ENCODE measurements at places on chromosomes 12 and 14.

GRCh38 chr14:78857974-78858373 is 687.8 kb downstream of the NRXN3 start:
- no peak for DNase-seq

GRCh38 chr14:70784886-70785285 is 24.4 kb downstream of the MAP3K9 start:
- DNase-seq = no peak

- DNase-seq = no peak
Measured at GRCh38 chr12:98408681-98409080, 106.7 kb upstream of the TMPO start.

DNA sequence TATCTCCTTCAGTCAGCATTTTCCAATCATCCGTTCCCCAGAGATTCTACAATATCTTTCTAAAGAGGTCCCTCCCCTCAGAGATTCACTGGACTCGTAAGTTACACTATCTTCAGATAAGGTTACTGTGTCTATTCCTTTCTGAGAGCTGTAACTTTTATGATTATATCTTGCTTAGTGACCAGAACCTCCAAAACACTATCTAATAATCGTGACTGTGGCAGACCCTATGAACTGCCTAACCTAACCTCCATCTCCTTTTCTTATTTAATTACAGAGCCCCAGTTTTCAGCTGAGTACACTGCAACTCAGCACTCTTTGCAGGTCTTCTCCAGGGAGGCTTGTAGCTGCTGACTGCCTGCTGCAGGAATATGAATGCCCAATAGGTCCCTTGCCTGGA is 38.5 kb upstream of the CHGA start:
- DNase-seq = no peak

GRCh38 chr12:66409195-66409871 is 107.0 kb downstream of the HELB start:
- no peak for DNase-seq

DNA sequence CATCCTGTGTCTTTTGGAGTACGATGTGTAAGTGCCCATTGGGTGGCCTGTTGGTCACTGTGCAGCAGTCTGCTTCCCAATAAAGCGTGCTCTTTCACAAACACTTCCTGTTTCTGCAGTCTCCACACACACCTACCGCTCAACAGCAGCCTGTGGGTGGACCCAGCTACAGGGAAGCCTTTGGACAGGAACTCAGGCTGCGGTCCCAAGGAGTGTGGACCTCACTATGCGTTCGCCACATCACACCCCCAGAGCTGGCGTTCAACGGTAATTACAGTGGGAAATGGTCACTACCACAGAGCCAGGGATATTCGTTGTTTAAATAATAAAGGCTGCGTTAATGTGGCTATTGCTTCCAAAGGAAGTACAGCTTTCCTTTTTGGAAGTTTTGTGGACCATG is 16.2 kb downstream of the PSMC1 start:
- DNase-seq = no peak

DNA sequence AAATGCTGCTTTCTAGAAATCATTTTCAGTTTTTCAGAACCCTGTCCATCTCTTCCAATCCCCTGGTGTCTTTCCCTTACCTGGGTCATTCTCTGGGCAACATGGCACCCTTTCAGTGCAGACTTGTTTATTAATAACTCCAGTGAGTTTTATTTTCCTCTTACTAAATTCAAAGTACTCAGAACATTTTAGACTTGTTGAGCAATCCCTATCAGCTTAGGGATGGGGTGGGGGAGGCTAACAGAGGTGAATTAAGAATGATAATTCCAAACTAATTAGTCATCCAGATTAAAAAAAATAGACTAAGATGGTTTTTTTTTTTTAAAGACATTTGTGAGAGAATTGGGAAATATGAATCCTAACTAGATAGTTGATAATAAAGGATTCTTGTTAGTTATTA is 10.7 kb downstream of the GPRC5A start:
- DNase-seq = no peak

DNA sequence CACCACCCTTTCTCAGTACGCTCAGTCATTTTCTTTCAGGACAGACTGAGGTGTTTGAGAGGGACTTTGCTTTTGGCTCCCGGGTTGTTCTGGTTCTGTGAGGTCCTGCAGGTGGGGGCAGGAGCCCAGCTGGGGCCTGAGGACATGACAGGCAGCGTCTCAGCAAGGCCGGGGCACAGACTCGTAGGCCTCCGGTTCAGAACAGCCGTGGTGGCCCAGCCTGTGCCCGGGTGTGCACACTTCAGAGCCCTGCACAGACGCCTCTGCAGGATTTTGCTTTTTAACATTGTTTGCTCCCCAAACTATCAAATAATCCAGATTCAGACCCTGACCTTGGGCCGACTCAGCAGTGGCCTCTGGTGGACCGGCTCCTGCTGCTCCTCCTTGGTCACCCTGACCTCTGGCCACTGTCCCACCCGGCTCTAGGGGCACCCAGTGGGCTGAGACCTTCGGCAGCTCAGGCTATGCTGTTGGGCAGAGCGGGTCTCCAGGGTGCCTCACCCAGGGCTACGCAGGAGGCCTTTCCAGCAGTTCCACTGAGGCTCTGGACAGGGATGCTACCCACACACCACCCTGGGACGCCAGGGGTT is 65.2 kb downstream of the ADGRD1 start:
- no peak for DNase-seq

DNA sequence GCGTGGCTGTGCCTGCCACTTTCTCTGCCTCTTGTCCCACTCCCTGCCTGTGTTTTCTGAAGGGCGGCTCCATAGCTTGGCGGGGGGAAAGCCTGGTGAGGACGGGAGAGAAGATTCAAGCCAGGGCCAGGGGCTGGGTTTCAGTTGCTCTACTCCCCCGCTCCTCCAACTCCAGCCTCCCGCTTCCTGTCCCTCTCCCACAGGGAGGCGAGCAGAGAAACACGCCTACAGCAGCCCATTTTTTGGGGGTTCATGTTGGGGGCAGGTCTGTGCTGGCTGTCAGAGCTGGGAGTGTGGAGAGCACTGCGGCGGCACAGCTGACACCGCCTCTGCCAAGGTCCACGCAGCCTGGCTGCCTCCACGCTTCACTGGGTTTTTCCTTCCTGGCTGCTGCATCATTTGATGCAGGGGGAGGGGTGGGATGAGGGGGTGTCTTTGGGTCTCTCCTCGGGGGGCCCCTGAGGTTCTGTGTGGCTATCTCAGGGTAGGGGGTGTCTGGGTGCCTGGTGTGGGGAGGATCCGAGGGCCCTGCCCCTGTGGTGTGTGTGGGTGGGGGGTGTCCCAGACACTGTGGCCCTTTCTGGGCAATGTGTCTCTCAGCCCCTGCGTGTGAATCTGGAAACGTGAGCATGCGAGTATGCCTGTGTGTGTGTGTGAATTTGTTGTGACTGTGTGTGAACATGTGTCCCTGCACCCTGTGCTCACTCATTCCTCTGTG is 10.7 kb upstream of the KRT80 start:
- no peak for DNase-seq

GRCh38 chr14:81849714-81850113 is 316.1 kb upstream of the SEL1L start:
- no peak for DNase-seq

DNA sequence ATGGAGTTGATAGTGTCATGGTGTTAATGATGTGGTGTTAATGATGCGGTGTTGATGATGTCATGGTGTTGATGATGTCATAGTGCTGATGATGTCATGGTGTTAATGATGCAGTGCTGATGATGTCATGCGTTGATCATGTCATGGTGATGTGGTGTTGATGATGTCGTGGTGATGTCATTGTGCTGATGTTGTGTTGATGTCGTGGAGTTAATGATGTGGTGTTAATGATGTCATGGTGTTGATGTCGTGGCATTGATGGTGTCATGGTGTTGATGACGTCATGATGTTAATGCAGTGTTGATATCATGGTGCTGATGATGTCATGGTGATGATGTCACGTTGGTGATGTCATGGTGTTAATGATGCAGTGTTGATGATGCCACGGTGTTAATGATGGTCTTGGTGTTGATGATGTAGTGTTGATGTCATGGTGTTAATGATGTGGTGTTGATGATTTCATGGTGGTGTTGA is 49.1 kb upstream of the RIMBP2 start:
- DNase-seq = no peak

GRCh38 chr12:116980083-116980482 is 69.3 kb downstream of the FBXW8 start:
- no peak for DNase-seq

DNA sequence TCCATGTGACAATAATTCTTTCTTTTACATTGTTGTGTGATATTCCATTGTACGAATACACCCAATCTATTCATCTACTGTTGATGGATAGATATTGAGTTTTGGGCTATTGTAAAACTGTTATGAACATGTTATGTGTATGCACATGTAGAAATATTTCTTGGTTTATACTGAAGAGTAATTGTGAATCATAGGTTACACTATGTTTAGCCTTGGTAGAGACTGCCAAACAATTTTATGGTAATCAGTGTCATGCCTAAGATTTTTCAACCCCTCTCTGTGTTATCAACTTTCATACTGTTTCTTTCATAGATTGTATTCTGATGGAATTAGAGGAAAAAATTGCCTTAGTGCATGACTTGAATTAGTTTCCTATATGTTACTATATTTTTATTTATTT is 39.5 kb downstream of the FRMD6 start:
- DNase-seq = no peak

DNA sequence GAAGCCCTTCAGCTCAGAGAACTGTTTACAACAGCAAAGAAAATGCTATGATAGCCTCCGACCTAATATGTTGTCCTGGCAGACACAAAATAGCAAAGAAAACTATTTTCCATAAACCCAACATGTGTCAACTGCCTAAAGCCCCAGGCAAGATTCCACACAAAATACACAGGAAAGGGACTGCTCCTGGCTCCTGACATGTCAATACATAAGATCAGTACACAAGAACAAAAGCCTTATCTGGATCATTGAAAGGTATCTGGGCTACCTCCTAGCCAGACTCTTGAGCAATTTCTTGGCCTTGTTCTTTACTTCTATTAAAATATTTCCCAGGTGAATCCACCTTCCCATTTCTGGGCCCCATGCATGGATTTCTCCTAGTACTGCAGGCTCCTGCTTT is 242.3 kb upstream of the GRIP1 start:
- DNase-seq = no peak

DNA sequence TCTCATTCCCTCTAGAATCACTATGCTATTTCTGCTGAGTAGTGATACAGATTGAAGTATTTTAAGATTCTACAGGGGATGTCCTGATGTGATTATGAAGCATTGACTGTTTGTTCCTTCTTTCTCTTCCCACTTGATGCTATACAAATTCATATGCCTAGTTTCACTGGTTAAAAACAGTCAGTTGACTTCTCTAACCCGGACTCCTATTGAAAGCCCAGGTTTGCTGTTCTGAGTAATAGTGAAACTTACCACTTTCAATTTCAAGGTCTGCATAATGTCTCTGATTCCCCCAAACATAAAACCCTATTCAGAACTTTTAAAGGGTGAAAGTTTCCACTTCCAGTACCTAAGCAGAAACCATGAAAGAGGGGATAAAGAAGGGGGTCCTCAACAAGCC is 117.7 kb upstream of the RPL10L start:
- DNase-seq = no peak

DNA sequence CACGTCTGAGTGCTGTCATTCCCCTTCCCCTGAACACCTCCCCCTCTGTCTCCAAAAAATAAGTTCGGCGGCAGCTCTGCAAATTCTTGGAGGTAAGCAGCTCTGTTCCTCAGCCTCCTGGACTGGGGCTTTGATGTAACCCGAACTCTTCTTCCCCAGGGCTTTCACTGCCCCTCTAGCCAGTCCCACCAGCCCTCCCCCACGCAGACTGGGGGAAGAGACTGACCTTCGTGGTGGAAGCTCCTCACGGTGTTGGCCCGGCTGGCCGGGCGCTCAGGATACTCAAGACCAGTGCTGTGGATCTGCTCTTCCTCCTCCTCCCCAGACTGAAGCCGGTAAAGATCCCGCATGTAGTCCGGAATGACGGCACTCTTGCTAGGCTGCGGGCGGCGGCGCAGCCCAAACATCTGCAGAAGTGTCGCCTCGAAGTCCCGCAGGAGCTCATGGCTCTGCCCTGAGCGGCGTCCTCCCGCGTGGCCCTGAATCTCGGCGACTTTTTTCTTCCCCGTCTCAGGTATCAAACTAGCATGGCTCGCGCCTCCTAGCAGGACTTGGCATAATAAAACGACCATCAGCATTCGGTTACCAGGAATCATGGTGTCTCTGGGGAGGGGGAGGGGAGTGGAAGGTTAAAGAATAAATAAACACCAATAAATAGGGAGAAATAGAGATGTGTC is 4.9 kb downstream of the BMP4 start:
- DNase-seq = no peak

DNA sequence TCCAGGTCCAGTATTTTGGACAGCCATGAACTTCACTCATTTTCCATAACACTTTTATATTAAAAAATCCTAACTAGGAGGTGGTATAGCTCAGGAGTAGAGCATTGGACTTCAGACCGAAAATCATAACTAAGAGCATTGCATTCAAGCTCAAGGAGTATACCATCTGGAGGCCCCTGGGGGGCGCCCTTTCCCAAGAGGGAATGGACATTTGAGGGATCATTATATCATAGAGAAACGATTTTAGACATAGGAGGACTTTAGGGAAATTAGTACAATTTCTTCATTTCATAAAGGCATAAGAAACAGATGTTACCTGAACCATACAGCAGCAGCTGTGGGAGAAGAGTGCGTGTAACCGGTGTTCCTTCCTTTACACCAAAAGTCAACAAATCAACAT is 5.2 kb upstream of the ATG14 start:
- DNase-seq = no peak

DNA sequence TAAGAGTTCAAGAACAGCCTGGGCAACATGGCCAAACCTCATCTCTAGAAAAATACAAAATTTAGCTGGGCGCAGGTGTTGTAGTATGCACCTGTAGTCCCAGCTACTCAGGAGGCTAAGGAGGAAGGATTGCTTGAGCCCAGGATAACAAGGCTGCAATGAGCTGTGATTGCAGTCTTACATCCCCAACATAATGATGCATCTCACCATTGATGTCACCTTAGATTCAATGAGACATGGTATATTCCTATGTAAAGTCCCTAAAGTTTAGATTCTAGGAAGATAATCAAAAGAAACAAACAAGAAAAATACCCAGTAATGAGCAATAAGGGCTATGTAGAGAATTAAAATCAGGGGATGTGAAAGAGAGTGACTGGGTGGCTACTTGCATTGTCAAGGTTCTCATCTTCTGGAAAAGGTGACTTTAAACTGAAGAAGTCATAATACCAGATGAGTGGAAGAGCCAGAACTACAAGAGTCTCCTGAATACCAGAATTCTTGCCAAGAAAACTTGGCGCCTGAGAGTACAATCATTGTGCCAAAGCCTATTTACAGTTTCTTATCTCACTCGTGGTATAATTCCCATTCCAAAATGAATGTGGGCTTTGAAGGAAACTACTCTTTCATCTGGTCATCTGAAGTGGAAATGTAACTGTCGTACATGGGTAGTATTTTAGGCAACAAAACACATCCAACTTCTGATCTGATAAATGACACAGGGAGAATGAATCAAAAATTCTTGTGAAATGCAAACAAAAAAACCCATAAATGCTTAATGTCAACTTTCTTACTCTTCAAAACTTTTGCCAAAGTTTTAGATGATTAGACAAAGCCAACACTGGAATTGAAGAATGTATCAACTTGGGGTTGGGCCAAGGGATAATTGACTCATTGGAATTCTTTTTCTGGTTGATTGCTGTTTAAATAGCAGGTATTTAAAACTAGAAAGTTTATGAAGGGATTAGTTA is 81.1 kb upstream of the ST8SIA1 start:
- peak; percentile 36 for DNase-seq

GRCh38 chr12:116138364-116138763 is 139.1 kb downstream of the MED13L start:
- no peak for DNase-seq

- no peak for DNase-seq
Measured at GRCh38 chr14:91047174-91047753, 13.2 kb downstream of the RPS6KA5 start.

- DNase-seq = no peak
Measured at GRCh38 chr14:68274725-68275124, 455.1 kb downstream of the RAD51B start.
